Liver (tissue), 10 donors: ENCODE measurements at places on chromosomes 11 and 22. TPM values are rescaled to one million over a fixed set of nuclear protein-coding genes. Genes with fewer than 3 reads are reported as not detected.

MYO18B gene
- 4.2 TPM for total RNA-seq

IFITM10 gene
- 8.5 TPM for total RNA-seq

SAA2 gene
- 27,037 TPM for total RNA-seq

TMEM86A gene
- 2.0 TPM for total RNA-seq

GRCh38 chr11:120186774-120187591 lies 23.8 kb upstream of the OAF start:
- no peak for DNase-seq

DNA sequence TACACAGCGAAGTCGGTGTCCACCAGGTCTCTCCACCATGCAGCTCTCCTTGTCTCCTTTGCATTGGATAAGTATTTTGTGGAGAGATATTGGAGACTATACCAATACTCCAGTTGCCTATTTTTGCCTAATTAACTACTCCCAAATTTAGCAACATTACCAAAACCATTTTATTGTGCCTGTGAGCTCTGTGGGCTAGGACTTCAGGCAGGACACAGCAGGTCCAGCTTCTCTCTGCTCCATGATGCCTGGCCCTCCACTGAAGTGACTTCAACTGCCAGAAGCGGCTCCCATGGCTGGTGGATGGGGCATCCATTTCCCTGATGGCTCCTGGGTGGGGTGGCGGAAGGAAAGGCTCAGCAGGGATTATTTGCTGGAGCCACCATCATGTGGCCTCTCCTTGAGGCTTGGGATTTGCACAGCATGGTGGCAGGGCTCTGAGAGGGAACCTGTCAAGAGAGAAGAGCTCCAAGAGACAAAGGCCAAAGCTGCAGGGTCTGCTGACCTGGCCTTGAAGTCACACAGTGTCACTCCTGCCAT lies 36.9 kb upstream of the MAPK1 start:
- DNase-seq, result no peak

DNA sequence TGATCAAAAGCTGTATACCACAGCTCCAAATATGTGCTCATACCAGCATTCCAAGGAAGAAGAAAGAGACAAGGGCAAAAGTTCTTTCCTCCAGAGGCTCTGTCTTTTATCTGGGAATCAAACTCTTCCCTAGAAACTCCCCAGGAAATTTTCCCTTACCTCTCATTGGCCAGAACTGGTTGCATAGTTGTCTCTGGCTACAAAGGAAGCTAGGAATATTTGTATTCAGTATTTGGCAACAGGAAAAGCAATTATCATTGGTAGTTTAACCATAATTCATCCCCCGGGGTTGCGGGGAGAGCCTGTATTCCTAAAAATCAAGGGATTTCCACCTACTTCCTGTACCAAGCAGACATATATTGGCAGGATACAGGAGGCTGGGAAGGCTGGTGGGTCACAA lies 10.5 kb upstream of the ZFTA start:
- no peak for DNase-seq

- no peak for DNase-seq
Observed at GRCh38 chr11:55942785-55943392, 6.7 kb upstream of the OR5I1 start.

- no peak for DNase-seq
Observed at GRCh38 chr11:106231591-106231990, 154.1 kb downstream of the AASDHPPT start.

GRCh38 chr11:61028135-61028729 lies 56.8 kb downstream of the CD6 start:
- DNase-seq, result no peak

- no peak for DNase-seq
Observed at GRCh38 chr11:128628325-128628673, 40.9 kb upstream of the ETS1 start.

DNA sequence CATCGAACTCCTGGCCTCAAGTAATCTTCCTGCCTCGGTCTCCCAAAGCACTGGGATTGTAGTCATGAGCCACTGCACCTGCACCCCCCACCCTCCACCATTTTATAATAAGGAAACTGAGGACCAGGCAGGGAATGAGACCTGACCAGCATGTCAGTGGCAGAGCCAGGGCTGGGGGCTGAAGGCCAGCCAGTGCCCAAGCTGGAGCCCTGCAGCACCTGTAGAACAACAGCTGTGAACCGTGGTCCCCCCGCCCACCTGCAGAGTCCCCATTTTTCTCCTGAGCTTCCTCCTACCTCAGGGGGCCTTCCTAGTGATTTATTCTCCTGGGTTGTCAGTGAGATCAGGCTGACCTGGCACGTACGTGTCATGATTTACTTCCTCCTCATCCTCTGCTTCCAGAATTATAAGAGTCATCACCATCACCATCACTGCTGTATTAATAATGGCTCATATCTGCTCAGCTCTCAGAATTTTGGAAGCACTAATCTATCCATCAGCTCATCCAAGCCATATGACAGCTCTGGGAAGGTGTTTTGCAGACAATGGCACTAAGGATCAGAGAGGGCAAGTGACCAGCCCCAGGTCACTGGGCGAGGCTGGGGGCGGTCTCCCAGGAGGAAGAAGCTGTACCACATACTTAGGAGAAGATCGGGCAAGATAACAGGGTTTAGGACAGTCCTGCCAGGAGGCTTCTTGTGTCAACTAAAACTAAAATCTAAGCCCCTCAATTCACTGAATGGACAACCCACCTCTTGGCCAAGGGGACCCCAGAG lies 5.5 kb upstream of the SLCO2B1 start:
- DNase-seq, result no peak

GRCh38 chr11:129637983-129638776 lies 177.5 kb upstream of the TMEM45B start:
- no peak for DNase-seq

GRCh38 chr11:112321501-112322172 lies 61.0 kb upstream of the PLET1 start:
- peak; percentile 38 for DNase-seq

- no peak for DNase-seq
Observed at GRCh38 chr11:26698224-26698623, 23.6 kb downstream of the SLC5A12 start.

DNA sequence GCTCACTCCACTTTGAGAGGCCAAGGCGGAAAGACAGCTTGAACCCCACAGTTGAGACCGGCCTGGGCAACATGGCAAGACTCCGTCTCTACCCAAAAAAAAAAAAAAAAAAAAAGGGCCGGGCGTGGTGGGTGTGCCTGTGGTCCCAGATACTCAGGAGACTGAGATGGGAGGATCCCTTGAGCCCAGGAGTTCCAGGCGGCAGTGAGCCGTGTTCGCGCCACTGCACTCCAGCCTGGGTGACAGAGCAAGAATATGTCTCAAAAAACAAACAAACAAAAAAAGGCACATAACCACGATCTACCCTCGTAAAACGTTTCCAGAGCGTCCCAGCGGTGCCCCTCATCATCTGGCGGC lies 861 bp upstream of the RAD9A start:
- DNase-seq, result no peak

- no peak for DNase-seq
Observed at GRCh38 chr11:115710980-115711379, 206.8 kb upstream of the CADM1 start.

DNA sequence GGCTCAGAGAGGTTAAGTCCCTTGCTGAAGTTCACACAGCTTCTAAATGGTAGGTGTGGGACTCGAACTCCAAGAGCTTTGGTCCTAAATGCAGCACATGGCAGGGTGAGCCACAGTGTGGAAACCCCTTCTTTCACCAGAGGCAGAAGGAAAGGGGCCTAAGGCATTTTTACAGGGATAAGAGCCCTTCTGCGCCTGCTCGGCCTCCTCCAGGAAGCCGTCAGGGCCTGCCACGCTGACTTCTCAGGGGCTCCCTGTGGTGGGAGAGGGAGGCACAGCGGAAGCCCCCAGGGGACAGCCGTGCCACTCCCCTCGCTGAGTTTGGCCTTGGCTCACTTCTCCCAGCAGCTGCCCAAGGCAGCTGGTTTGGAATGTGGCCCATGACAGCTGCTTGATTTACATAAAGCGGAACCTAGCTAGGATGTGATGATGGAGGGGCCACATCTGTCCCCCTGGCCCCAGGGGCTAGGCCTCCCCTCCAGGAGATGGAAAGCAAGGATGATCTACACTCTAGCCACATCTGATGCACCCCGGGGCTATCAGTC lies 35.4 kb downstream of the CD82 start:
- no peak for DNase-seq
